Stimulated activated CD8-positive, alpha-beta memory T cell treated with anti-CD3 and anti-CD28 coated beads, Interleukin-15, amount 100 ng/mL, for 4 hours (primary cell): ENCODE measurements at places on chromosomes 5 and 9.

- DNase-seq: no peak
These were observed 15.4 kb upstream of the NPR2 start for GRCh38 chr9:35776018-35776417.

DNA sequence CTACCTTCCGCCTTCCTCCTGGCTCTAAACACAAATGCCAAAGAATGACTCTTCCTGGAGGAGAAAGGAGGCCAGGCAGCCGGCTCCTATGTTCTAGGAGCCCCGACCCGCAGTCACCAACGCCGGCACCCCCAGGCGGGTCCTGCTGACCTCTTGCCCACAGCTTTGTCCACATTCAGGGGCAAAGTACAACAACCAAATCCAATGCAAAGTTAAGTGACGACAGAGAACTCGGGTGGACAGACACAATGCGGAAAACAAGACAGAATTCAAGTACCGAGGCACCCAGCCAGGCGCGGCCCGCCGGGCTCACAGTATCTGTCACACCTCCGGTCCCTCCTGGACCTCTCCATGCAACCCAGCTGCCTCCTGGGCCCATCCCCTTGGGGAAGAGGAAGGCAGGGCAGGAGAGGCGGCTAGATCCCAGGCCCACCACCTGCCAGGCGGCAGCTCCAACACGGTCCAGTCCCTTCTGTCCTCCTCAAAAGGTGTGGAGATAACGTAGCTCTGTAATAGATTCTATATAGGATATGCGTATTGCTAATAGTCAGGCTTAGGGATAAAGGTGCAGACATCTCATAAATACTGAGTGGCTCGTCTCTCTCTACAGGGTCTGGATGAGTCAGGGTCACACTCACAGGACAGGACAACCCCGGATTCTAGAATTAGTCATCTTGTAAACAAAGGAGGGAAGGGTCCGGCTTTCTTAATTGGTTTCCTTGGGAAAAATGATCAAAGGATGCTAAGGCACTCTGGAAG lies 46.9 kb upstream of the UBAC1 start:
- DNase-seq: no peak

DNA sequence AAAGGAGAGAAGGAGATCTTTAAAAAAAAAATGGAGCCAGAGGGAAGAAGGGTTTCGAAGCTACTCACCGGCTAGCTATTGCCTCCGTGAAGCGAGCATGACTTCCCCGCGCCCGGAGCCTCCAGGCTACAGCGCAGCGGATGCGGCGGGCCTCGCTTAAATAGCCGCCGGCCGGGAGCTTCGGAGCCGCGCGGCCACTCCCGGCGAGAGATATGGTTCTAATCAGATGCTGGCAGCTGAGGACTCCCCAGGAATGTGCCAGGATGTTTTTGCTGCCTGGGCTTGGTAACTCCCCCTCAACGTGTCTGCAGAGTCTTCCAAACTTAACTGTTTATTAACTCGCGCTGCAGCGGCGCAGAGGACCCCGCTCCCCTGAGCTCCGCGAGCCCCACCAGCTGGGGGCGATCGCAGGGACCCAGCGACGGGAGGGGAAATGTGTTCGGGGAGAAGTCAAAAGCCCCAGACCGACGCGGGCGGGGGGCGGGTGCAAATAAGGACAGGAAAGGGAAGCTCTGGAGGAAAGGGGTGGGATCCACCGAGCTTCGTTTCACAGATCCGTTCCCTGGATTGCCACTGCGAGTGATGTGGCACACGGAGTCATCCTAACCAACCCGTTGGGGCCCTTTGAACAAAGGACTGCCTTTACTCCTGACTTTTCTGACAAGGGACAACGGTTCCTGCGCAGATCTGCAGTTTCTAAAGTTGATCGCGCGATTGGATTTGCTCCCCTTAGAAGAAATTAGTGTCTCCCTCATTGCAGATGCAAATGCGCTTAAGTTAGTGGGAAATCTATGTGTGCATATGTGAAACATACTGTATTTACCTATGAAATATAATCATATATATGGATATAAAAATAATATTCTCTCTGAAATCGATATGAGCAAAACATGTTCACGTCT lies at the start of gene DAB2:
Gene DAB2, minus strand, starts transcription at position 245 of the 902 bp plus-strand sequence. CDS start 30,660 bp downstream, outside the sequence.
- DNase-seq: no peak

DNA sequence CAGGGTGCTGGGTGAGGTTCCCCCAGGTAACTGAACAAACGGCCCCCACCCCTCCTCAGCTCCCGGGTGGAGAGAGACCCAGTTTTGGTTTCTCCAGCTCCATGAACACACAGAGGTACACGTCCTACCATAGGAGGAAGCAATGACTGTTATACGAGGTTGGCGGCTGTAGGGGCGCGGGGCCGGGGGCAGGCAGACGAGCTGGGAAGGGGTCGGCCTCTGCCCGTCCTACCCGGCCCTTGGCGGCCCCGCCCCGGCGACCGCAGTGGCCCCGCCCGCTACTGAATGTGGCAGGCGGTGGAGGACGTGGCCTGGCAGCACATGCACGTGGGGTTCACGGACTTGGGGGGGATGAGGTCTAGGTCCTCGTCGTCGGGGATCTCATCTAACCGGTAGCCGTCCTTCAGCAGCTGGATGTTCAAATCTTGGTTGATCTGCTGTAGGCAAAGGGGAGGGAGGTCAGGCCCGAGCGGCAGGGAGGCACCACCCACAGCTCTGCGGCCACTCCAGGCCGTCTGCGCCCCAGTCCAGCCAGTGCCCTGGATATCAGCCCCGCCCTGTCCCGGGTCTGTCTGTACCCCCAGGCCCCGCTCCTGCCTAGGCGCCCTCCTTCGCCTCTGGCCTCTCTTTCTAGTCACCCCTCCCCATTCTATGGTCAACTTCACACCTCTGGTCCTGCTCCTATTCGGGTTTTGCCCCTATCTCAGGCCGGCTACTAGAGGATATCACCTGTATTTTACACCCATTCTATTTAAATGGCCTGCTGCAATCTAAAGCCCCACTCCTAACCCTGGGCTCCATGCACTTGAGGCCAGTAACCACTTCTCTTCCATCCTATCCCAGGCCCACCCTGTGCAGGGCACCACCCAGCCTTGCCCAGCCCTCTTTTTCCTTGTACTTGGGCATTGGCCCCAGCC lies 24.2 kb upstream of the MYORG start:
- no peak for DNase-seq

DNA sequence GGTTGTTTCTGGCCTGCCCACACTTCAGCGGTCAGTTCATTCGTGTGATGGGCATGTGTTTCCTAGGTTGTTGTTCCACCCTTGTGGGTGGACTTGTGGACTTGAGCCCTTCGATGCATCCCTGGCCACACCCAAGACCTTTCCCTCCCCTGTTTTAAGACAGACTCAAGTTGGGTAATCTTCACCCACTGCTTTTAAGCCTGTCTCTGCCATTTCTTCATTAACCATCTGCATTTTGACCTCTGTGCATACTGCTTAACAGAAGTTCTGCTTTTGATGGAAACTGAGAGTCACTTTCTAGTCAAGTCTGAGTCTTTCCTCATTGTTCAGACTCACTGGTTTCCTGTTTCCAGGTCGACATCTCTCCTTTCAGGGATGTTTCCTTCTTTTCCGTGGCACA lies 233.7 kb downstream of the ARHGEF28 start:
- DNase-seq: no peak

GRCh38 chr9:103301051-103301450 lies 305.9 kb downstream of the CYLC2 start:
- DNase-seq: no peak

- no peak for DNase-seq
These were observed 41.2 kb upstream of the PLPP1 start for GRCh38 chr5:55575815-55576583.

- DNase-seq: no peak
These were observed 13.0 kb upstream of the SCGB3A1 start for GRCh38 chr5:180604271-180604670.

DNA sequence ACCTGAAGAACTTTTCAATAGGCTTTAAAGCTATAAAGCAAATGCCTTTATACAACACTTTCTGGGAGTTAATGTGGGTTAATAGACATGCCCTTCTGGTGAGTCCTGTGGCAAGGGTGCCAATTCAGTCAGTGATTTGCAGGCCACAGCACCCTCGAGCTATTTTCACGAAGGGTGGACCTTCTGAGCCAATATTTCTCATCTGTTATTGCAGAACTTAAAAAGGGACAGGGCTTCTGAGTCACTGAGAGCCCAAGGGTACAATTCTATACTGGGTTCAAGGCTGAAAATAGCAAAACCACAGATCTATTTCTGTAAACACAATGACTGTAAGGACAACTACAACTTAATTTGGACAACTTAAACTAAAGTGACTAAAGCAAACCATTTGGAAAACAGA lies 92.8 kb downstream of the GABRG2 start:
- DNase-seq: no peak

DNA sequence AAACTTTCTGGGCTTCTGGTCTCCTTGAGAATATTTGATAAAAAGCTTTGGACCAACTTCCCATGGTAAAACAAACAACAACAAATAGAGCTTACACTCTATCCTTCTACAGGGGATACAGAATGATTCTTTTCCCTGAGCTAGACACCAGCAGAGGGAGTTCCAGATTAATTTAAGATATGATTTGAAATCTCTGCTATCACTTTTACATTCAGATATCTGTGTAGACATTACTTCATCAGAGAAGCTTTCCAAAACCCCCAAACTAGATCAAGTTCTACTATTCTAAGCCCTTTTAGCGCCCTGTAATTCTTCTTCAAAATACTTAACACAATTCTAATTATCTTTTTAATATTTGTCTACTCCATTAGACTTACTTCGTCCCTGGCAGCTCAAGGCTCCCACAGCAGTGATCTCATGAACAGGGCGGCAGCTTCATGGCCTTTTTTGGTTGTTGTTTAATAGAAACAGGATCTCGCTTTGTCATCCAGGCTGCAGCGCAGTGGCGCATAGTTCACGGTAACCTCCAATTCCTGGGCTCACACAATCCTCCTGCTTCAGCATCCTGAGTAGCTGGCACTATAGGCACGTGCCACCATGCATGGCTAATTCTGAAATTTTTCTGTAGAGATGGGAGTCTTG lies 955 bp upstream of the GALNT12 start:
- DNase-seq: no peak

GRCh38 chr5:151253605-151253950 lies 593 bp downstream of the GM2A start:
- DNase-seq: no peak

DNA sequence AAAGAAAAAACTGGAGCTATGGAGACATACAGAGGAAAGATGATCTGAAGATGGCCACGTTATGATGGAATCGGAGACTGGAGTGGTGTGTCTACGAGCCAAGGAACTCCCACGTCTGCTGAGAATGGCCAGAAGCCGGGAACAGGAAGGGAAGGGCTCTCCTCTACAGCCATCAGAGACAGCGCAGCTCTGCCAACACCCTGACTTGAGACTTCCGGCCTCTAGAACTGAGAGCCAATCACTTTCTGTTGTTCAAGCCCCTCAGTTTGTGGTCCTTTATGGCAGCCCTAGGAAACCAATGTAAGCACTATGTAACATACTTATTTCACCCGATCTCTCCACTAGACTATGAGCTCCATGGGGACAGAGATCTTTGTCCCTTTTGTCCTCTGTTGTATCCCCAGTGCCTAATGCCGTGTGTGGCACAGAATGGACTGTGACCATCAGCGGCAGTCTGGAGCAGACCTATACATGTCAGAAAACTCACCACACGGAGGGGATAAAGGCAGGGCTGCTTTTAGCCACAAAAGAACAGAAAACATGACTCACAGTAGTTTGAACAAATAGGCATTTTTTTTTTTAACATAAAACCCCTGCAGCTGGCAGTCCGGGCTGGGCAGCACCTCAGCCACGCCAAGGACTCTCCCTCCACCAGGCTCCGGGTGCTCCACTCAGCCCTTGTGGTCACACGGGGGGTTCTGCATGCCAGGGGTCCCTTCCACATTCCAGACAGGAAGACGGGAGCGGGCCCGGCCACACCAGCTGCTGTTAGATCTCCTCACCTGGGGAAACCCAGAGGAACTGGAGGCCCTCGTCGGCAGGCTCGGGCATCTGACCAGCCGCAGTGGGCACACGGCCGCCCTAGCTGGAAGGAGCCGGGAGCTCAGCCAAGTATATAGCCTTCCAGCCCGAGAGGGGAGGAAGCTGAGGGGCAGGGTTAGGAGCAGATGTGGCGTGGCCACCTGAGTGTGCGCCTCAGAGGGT lies 16.1 kb upstream of the MXD3 start:
- no peak for DNase-seq
